ENCODE measurements at places on chromosomes 6 and 20.

DNA sequence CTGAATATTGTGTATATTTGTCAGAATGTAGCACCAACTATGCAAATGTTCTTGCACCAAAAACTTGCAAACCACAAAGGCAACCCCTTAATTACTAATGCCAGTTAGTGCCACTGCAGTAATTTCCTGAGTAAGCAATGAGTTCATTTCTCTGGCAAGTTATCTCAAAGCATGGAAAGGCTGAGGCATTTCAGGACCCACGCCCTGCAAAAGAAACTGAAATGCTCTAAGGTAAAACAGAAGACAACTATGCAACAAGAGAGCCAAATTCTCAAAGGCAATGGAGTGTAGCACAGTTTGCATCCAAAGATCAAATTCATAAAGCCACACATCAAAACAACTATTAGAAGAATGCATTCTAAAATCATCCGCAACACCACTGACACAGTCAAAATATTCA is 994.4 kb downstream of the EYS start:
- no peak for DNase-seq

GRCh38 chr20:40849456-40849855 is 160.4 kb upstream of the MAFB start:
- DNase-seq: no peak

DNA sequence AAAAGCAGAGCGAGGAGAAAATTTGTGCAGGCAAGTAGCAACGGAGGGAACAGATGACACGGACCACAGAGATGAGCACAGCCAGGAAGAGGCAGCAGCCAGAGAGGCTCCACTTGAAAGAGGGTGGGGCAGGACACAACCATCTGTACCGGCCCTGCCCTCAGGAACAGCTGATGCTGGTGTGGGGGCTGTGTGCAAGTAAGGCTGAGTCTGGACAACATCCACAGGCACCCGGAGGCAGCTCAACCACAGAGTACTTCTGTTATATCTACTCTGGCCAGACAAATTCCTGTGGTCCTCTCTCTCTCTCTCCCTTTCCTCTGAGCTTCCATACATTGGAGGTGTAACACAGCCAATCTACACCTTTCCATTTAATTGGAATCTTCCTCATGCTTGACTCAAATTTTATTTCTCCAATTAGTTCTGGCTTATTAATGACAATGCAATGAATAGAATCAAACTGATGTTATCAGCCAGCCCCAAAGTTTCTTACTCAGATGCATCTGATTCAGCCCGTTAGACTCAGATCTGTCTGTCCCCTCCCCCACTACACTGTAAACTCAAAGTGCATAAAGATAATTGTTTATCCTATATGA is 24.9 kb downstream of the KIF13A start:
- DNase-seq: no peak

DNA sequence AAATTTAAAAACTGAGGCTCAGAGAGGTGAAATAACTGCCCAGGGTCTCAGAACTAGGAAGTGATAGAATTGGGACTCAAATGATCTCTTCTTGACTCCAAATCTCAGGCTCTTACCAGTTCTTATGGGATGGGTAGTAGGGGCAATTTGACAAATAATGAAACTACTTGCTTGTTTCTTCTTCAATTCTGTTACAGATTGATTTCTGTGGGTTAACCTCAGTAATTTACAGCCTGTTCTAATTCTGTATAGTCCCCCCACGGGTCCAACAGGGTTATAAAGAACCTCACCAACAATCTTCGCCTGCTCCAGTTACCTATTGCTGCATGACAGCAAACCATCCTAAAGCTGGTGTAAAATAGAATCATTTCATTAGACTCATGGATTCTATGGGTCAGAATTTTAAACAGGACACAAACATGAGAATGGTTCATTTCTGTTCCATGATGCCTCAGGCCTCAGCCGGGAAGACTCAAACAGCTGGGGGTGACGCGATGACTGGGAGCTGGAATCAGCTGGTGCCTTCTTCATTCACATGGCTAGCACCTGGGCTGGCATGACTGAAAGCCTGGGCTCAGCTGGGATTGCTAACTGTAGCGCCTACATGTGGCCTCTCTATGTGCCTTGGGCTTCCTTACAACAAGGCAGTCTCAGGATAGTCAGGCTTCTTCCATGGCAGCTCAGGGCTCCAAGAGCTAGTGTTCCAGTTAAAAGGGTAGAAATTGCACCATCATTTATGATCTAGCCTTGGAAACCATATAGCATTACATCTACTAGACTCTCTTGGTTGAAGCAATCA is 6.6 kb upstream of the WFDC2 start:
- DNase-seq: no peak

DNA sequence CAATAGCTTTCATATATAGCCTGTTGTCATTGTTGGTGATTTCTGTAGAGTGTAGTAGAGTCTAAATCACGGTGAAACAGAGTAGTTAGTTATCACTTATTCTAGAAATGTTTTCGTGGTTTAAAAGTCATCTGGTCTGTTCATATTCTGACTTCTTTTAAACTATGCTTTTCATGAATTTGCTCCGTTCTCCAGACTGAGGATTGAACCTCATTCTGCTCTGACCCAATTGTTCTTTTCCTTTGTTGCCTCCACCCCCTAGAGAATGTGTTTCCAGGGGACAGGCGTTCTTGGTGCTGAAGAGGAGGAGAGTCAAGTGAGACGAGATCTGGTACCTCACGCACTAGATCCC is 748 bp upstream of the ZNF292 start:
- no peak for DNase-seq

DNA sequence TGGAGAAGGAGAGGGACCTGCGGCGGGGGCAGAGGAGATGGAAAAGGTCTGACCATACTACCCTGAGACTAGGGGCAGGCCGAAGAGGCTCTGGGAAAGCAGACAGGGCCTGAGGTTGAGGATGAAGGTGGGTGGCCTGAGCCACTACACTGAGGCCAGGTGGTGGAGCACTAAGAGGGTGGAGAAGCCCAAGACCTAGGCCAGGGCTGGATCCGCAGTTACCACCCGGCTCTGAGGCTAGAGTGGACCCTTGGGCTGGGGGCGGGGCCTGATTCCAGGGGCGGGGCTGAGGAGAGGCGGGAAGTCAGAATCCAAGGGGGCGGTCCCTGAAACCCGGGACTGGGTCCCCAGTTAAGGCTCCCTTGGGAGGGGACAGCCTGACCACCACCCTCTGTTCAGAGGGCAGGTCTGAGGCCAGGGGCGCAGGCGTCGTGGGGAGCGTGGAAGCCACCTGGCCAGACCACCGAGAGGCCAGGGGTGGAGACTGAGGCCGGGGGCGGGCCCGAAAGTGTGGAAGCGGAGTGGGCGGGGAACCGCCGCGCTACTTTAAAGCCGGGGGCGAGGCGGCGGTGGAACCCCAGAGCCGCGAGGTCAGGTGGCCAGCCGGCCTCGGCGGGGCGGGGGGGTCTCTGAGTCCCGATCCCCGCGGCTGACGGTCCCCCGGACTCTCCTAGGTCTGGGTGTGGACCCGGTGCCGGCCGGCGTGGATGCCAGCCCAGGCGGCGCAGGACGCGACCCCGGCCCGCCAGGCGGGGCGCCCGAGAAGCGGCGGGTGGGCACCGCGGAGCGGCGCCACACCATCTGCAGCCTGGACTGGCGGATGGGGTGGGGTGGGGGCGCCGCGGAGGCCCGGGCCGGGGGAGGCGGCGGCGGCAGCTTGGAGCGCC is 8.3 kb downstream of the CCM2L start:
- DNase-seq: peak; percentile 45

- DNase-seq: no peak
These were observed 353.2 kb upstream of the BTBD3 start for GRCh38 chr20:11564491-11564890.

DNA sequence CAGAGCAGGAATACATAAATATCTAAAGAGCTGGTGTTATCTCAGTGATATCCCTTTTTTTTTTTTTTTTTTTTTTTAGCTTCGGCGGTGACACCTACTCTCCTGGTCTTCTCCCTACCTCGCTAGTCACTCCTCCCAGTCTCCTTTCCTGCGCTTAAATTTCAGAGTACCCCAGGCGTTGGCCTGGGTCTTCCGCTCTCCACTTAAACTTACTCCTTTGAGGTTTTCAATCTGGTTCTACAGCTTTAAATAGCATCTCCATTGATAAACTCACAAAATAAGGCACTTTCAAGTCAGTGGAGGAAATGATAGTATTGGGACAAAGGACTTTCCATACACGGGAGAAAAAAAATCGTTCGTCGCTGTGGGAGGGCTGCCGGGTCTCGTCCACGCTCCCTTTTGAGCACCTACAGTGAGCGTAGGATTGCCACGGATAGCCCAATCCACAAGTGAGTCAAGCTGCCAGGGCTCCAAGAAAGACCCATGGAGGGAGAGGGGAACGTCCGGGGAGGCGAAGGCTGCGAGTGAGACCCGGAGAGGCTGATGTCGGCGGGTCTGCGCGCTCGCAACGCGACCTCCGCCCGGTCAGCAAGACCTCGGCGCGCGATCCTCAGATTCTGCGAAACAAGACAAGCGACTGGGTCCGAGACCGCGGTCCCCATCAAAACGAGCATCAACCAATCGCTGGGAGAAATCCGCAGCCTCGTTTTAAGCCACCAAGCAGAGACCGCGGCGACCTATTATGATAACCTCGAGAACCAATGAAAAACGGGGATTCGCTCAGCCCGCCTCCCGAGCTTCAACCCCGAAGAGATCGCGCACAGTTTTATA is 672 bp upstream of the SRSF6 start:
- DNase-seq: peak; percentile 79

DNA sequence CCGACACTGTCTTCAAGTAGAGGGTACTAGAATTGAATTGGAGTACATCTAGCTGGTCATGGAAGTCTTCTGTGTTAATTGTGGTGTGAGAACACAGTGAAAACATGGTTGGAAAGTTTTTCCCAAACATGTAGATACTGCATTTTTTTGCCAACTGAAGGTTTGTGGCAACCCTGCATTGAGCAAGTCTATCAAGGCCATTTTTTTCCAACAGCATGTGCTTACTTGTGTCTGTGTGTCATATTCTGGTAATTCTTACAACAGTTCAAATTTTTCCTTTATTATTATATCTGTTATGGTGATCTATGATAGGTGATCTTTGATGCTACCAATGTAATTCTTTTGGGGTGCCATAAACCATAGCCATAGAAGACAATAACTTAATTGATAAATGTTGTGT is 147.0 kb downstream of the MYB start:
- no peak for DNase-seq

DNA sequence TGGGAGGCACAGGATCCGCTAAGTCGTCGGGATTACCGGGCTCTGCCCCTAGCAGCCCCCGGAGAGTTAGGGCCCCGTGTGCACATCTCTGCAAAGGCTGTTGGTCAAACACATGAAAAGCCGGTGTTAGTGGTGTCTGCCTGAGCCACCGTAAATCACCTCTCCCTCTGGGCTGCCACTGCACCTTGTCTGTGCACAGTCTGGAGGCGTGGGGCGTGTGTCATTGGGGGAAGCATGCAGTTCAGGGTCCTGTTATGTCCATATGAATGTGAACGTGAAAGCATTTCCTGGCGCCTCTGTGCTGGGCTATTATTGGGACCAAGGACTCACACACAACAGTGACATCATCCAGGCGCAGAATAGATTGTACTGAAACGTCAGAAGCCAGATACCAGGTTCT is 305.6 kb downstream of the NRN1 start:
- DNase-seq: no peak

GRCh38 chr6:44049163-44049988 is 77.9 kb downstream of the MRPL14 start:
- DNase-seq: no peak

GRCh38 chr20:50373674-50374286 is 136.4 kb upstream of the PTPN1 start:
- no peak for DNase-seq

- DNase-seq: no peak
These were observed 71.5 kb upstream of the LAMP5 start for GRCh38 chr20:9442858-9443257.

GRCh38 chr6:28136585-28137504 is 4.8 kb upstream of the ZKSCAN8 start:
- peak; percentile 74 for DNase-seq

- no peak for DNase-seq
These were observed 184.0 kb downstream of the UTRN start for GRCh38 chr6:144469144-144469575.

DNA sequence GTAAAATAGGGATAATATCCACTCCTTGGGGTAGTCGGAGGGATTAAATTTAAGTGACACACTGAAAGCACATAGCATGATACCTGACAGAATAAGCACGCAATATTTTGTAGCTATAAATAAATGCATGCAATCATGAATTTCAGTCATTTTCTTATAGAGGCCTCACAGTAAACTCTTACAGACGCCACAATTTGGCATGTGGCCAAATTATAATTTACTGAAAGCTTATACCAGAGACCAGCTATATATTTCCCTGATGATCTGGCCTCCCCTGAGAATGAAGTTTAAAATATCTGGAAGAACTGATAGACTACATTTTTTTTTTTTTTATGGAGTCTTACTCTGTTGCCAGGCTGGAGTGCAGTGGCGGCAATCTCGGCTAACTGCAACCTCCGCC is 40.9 kb downstream of the QRSL1 start:
- DNase-seq: no peak

DNA sequence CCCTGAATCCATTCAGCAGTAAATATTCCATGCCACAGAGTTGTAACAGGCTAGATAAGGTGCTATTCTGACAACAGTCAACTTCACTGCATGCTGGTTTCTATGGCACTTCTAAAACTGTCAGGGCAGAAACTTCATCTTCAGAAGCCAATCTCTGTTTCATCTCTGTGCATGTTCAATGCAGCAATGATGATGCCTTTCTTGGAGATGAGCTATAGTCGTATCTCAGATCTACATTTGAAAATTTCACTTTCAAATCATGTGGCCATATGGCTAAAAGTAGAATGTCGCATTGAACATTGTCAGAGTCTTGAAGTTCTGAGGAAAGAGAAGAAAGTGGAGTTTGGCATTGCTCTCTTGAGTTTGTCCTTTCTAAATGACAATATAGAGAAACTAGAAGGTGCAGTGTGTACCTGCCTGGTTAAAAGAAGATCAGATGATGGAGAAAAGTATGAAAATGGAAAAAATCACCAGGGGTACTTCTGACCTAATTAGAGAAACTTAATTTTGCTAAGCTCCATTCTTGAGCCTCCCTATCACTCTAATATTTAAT is 49.0 kb upstream of the VSTM2L start:
- DNase-seq: no peak

GRCh38 chr20:50930976-50931305 is 296 bp downstream of the ADNP start:
- DNase-seq: no peak

- DNase-seq: no peak
These were observed 27.3 kb downstream of the MANBAL start for GRCh38 chr20:37316775-37317170.

Measured in stimulated activated CD4-positive, alpha-beta T cell treated with anti-CD3 and anti-CD28 coated beads, Interleukin-4, amount 100 ng/mL, for 1 hour (primary cell).